ENCODE measurements at places on chromosomes 3 and 15.

- DNase-seq = no peak
Measured at GRCh38 chr3:159775372-159775961, 213.2 kb upstream of the IL12A start.

DNA sequence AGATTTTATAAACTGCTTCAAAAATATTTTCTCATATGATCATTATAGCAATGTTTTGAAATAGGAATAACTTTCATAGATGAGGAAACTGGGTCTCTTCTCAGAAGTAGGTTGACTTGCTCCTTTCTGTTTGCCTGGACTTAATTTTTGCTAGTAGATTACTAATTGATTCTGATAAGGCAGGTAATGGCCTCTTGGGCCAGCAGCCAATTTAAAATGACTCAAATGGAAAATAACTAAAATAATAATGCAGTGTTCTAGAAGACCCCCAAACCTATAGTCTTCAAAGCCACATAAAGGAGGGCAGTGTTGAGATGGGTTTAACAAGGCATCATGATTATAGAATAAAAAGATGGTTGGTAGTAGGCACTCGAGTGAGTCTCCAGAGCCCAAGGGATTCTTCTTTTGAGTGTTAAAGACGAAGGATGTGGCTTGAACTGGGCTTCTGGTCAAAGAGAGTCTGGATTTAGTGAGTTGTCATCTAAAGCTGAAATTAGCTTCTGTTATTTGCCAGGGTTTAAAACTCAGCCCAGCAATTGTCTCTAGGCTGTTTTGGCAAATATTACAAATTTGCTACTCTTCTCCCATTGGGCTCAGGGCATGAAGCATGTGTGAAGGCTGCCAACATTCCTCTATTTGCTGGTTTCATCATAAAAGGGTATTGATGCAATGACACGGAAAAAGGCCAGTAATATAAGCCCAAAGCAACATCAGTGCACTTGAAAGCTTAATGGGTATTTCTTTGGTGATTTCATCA is 297.1 kb upstream of the MEIS2 start:
- no peak for DNase-seq

GRCh38 chr3:27844052-27844675 is 122.0 kb upstream of the EOMES start:
- no peak for DNase-seq

- DNase-seq = no peak
Measured at GRCh38 chr15:84811151-84811550, 6.0 kb upstream of the ALPK3 start.

DNA sequence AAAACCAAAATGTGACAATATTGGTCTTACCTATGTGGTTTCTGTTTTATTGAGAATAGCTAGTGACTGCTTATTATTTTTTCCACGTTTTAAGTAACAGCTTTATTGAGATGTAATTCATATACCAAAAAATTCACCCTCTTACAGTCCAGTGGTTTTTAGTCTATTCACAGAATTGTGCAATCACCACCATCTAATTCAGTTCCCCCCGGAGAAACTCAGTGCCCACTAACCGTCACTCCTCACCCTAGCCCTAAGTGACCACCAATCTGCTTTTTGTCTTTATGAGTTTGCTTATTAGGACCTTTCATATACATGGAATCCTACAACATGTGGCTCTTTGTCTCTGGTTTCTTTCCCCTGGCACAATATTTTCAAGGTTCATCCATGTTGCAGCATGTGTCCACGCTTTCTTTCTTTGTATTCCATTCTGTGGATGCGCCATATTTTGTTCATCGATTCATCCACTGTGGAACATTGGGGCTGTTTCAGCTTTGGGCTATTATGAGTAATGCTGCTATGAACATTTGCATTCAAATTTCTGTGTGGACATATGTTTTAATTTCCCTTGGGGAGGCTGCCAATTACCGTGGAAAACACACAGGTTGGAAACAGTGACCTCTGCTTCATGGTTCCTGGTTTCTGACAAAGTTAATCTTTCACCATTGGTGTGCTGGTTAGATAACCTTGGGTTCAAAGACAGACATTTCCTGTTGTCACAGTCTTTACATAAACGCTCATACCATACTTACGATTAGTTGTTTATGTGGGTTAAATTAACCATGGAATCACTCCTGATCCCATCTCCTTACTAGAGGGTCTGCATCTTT is 3.2 kb upstream of the BCL2L10 start:
- no peak for DNase-seq

DNA sequence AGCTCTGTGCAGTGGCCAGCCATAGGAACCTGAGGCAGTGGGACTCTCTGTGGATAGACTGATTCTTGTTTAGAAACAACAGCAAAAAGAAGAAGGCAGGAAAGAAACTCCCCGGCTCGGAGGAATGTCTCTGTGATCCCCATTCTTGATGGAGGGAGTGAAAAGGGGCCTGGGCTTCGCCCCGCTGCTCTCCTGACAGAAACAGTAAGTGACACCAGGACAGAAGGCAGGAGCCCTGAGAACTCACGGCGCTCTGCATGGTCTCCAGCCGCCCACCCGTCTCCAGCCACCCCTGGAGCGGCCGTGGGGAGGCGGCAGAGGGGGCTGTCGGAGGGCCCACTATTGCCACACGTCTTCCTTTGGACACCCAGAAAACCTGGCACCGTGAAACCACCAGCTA is 35.7 kb upstream of the PARL start:
- DNase-seq = no peak

GRCh38 chr3:195058336-195059005 is 212.5 kb downstream of the XXYLT1 start:
- DNase-seq = no peak

DNA sequence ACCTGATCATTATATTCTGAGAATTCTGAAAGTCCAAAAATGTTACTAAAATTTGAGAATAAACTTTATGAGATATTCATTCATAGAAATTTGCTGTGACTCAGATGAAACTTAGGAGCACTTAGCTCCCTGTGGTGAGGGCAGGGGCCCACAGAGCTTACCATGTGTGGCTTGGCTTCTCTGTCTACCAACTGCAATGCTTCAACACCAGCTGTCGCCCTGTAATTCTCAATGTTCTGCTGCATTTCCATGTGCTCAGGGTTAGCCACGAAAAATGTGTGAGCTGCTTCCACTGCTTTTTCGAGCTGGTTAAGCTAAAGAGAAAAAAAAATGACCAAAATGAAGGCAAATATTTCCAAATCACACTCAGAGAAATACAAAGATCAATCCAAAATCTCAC is 125.6 kb downstream of the P3H2 start:
- no peak for DNase-seq

DNA sequence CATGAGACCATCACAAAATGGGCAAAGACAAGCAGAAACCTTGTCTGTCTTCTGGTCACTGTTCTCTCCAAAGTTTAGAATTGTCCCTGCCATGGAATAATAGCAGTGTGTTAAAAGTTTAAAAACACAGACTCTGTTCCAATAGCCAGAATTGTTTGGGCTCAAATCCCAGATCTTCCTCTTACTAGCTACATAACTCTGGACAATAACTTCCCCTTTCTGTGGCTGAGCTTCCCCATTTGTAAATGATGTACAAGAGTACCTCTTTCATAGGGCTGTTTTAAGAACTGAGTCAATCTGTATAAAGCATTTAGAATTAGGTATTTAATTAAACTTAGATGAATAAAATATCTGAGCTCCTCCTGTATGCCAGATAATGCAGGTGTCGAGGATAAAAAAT is 623.0 kb downstream of the NTRK3 start:
- no peak for DNase-seq

GRCh38 chr3:35224565-35225295 is 414.6 kb upstream of the ARPP21 start:
- DNase-seq = no peak

DNA sequence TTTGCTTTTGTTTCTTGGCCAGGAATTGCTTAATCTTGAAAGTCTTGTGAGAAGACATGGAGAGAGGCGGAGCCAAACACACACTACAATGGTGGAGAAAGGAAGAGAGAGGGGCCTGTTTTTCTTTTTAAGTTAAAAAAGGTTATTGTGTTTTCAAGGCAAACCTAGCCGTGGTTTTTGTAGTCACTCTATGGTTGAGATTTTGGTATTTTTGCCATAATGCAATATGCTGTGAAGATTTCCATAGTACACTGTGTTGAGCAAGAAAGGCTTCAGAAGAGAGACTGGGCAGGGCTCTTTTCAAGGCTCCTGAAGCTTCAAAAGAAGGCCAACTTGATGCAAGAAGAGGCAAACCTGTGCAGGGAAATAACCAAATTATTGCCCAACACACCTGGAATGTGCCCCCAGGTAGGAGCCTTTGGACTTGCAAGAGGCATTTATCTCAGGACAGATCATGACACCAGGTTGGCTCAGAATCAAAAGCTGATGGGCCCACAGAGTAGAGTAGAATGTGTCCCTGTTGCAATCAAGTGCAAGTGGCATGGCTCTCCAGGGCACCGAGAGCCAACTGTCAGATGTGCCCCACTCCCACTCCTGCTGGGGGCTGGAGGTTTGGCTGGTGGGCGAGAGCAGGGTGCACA is 22.1 kb downstream of the AMOTL2 start:
- DNase-seq = no peak

GRCh38 chr3:34703053-34703452 is 904.6 kb downstream of the PDCD6IP start:
- DNase-seq = no peak

DNA sequence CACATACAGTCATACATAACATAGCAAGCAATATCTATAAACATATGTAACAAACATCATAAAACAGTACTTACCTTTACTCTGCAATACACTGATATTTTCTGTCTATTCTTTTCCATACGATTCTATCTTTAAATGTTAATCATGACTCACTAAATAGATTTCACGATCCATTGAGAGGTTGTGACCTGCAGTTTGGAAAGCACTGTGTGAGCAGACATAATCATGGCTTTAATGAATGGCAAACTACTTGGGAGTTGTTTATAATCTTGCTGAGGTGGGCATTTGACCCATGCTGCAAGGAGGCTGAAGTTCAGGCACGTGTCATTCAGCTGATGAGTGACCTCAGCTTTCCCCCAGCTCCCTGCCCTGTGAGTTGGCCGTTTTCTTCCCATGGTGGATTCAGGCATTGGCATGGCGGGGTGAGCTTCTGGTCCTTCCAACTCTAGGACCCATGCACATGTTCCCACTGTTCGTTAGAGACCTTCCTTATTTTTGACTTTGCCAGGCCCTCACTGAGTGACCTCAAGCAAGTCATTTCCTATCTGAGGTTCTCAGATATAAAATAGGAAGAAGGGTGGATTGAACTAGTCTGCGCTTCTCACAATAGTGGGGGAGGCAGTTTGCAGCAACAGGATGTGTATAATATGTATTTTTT is 41.7 kb downstream of the PAQR5 start:
- DNase-seq = no peak

GRCh38 chr3:27160146-27160545 is 209.0 kb downstream of the NEK10 start:
- DNase-seq = no peak

- DNase-seq = no peak
Measured at GRCh38 chr15:39565851-39566250, 15.0 kb upstream of the THBS1 start.

- DNase-seq = no peak
Measured at GRCh38 chr3:12005951-12006625, 1.9 kb downstream of the SYN2 start.

- no peak for DNase-seq
Measured at GRCh38 chr15:60523056-60523455, 44.1 kb upstream of the ICE2 start.

- DNase-seq = no peak
Measured at GRCh38 chr3:184261270-184261853, at the start of gene CAMK2N2. Gene CAMK2N2 (minus strand): TSS chr3:184261553. CDS start chr3:184261285, 268 bp downstream.

DNA sequence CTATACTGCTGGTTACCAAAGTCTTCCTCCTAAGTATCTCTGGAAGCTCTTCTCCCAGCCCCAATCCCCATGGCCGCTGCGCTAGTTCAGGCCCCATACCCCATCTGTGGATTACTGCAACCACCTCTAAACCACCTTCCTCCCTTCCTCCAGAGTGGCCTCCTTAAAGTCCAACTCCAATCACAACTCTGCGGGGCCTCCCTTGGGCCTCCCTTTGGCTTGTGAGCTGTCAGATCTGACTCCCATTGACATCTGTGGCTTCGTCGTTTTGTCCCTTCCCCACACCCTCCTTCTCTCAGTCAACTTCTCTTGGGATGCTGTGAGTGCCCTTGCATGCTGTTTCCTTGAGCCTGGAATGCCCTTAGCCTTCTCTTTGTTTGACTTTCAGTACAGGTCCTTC is 9.3 kb upstream of the HRH1 start:
- DNase-seq = no peak

DNA sequence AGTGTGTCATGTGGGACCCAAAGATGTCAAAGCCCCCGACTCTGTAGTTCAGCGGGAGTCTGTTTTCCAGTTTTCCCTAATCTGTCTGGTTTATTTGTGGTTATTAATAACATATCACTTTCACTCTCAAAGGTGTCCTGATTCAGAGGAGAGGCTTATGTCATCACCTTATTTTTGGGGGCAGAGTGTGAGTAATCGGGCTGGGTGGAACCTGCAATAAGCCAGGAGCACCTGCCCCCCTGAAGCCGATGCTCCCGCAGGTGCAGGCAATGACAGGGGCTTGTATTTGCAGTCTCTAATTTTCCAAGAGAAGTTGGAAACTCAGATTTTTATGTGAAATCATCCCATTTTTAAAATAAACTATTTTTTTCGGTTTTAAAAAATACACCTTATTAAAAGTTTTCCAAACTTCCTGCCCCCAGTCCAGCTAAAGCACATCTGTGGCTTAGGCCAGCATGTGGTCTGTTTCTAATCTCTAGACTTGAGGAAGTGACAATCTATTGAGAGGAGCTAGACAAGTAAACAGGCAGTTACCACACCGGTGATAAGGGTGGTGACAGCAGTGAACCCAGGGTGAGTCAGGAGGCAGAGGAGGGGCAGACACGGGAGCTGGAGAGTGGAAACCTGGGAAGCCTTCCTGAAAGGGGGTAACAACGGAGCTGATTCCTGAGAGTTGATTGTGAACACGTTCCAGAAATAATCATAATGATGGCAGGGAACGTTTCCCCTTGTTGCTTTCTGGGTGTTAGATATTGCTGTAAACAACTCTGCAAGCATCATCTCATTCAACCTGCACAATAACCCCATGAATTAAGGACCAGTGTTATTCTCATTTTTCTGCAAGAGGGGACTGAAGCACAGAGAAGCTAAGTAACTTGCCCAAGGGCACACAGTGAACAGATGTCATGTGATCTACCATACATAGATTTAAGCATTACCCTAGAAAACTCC is 37.2 kb downstream of the BHLHE40 start:
- DNase-seq = no peak

DNA sequence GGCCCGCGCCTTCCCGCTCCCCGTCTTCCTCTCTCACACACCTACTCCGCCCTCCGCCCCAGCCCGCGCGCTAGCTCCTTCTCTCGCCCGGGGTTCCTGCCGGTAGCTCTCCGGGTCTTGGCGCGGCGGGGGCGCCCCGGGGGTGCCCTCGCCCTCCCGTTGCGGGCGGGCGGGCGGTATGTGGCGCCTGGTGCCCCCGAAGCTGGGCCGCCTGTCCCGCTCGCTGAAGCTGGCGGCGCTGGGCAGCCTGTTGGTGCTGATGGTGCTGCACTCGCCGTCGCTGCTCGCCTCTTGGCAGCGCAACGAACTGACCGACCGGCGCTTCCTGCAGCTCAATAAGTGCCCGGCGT is 507 bp downstream of the DIPK2A start:
- no peak for DNase-seq

GRCh38 chr15:80777826-80778620 is 1.1 kb upstream of the CEMIP start:
- DNase-seq = no peak

GRCh38 chr3:55486857-55487380 is at the start of gene WNT5A:
Gene WNT5A (minus strand): TSS chr3:55487306. CDS start chr3:55486985, 321 bp downstream.
- DNase-seq = no peak
